ENCODE measurements at places on chromosomes 13 and 19.

DNA sequence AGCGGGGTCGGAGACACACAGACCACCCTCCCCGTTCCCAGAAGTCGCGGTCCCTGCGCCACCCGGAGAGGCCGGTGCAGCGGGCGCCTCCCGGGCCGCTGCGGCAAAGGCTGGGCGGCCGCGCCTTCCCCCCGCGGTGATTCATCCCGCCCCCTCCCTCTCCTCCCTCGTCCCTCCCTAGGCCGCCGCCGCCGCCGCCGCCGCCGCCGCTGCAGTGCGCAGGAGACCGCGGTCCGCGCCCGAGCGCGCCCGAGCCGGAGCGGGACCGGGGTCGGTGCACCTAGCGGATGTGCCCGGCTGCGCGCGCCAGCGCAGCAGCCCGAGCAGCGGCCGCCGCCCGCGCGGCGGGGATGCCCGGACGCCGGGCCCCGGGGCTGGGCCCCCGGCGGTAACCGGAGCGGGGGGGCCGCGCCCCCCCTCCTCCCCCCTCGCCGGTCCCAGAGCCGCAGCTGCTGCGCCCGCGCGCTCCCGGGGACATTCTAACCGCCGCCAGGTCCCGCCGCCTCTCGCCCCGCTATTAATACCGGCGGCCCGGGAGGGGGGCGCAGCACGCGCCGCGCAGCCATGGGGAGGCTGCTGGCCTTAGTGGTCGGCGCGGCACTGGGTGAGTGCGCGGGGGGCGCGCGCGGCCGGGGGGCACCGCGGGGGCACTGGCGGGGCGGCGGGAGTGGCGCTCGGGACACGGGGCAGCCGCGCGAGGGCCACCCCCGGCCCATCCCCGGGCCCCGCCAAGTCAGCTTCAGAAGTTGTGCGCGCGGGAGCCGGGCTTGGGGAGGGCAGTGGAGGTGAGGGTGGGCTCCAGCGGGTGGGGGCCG lies at the start of gene SCN1B:
Gene SCN1B (plus strand): TSS at position 214 of the 815 bp plus-strand sequence. CDS start 351 bp downstream, at position 565.
- no peak for DNase-seq

DNA sequence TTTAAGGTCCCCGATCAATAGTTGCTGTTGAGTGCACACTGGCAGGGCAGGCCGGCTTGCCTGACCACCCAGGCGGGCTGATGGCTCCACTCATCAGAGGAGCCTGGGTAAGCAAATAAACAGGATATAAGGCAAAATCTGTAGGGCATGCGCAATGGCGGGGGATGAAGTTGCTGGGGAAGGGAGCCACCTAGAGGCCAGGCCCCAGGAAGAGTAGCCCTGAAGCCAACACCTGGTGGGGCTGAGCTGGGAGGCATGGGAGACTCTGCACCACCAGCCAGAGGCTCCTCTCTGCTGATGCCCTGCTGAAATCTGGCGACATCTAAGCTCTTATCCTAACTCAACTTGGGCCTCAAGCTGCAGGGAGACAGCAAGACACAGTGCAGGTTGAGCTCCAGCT lies 324.3 kb downstream of the ZNF536 start:
- no peak for DNase-seq

- peak; percentile 96 for DNase-seq
Measured at GRCh38 chr19:41225238-41226052, 6.4 kb downstream of the AXL start.

- no peak for DNase-seq
Measured at GRCh38 chr13:82096256-82096655, 1755.3 kb upstream of the SPRY2 start.

- DNase-seq, result no peak
Measured at GRCh38 chr13:111027458-111028439, 87.4 kb upstream of the ARHGEF7 start.

- no peak for DNase-seq
Measured at GRCh38 chr13:80336776-80337287, 4.1 kb downstream of the SPRY2 start.

DNA sequence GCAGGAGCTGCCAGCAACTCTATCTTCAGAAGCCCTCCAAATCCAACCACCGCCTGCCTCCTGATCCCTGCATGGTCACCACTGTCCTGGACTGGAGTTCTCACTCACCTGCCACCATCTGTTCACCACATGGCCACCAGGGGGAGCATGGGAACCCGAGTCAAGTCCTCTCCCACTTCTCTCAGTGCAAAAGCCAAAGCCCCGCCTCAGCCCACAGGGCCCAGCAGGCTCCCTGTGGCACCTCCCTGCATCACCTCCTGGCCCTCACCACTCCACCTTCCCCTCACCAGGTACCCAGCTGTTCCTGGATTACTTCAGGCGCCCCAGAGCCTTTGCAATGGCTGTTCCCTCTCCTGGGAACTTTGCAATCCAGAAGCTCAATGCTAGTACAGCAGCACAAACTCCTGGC lies 5.3 kb downstream of the DHPS start:
- no peak for DNase-seq

- peak; percentile 79 for DNase-seq
Measured at GRCh38 chr13:23673354-23673753, 103.1 kb downstream of the TNFRSF19 start.

DNA sequence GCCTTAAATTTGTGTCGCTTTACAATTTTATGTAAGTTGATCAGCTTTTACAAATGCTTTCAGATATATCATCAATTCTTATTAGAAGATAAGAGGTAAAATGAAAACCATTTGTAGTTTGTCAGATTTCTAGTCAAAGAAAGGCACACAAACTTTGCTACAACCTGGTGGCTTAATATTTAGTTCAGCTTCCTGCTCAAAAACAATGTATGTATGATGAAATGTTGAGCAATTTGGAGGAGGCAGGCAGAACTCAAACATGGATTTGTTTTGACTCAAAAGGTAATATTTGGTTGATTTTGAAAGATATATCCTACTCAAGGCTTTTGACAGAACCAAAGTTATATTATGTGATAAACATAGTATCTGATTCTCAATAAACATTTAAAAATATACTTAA lies 24.2 kb downstream of the NEK5 start:
- DNase-seq, result no peak

DNA sequence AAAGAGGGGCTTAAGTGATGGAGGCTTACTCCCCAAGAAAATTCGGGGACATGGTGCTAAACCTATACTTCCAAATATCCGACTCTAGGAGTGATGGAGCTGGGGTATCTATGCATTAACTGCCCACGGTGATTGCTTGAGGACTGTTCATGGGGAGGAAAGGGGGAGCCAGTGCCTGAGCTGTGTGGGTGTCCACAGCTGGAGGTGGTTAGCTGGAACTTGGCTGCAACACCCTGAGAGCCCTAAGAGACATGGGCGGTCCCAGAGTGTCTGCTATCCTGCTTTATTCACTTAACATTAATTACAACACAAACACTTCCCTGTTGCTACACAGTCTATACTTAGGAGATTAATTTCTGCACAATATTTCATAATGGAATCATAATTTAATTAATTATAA lies 28.1 kb upstream of the POMP start:
- no peak for DNase-seq

- DNase-seq, result no peak
Measured at GRCh38 chr13:21573920-21574712, 29.9 kb downstream of the MICU2 start.

GRCh38 chr13:40161931-40162330 lies 504.5 kb downstream of the FOXO1 start:
- no peak for DNase-seq

- DNase-seq, result no peak
Measured at GRCh38 chr19:55257461-55258420, 1.1 kb downstream of the PPP6R1 start.

- no peak for DNase-seq
Measured at GRCh38 chr19:18502638-18503294, 19.1 kb downstream of the ELL start.

DNA sequence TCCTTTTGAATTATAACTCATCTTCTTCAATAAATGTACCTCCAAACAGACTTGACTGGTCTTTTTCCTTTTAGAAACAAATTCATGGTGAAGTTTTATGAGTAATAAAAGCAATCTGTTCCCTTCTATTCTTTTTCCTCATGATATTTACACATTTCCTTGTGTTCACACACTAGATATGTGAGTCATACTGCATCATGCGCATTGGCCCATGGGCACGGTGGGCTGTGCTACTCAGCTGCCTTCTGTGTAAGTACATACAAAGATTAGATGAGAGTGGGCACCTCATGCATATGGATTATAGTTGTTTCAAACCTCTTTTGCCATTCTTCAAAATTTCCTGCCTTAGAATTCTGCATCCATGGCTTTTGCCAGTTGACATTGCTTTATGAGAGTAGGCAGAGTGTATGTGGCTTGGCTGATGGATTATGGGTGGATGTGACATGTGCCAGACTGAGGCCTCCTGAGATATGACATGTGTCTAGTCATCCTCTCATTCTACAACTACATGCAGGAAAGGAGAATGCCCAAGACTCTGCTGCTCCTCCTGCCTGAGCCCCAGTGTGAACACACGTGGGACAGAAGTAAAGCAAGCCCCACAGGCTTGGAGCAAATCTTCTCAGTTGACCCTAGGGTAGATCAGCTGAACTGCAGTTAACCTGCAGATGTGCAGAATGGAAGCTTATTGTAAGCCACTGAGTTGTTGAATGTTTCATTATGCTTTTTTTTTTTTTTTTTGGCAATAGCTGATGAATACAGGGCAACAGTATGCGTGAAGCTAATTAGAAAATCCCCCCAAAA lies 109.9 kb downstream of the RBM26 start:
- DNase-seq, result no peak

GRCh38 chr19:6138066-6138465 lies 2.6 kb downstream of the ACSBG2 start:
- DNase-seq, result peak; percentile 50

- no peak for DNase-seq
Measured at GRCh38 chr13:34124666-34125306, 306.8 kb downstream of the RFC3 start.

DNA sequence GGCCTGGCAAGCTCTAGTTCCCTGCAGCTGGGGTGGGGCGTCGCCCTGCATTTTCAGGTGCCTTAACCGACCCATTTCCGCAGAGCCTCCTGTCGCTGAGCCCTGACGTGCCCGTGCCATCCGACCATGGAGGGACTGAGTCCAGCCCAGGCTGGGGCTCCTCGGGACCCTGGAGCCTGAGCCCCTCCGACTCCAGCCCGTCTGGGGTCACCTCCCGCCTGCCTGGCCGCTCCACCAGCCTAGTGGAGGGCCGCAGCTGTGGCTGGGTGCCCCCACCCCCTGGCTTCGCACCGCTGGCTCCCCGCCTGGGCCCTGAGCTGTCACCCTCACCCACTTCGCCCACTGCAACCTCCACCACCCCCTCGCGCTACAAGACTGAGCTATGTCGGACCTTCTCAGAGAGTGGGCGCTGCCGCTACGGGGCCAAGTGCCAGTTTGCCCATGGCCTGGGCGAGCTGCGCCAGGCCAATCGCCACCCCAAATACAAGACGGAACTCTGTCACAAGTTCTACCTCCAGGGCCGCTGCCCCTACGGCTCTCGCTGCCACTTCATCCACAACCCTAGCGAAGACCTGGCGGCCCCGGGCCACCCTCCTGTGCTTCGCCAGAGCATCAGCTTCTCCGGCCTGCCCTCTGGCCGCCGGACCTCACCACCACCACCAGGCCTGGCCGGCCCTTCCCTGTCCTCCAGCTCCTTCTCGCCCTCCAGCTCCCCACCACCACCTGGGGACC lies 1.2 kb downstream of the ZFP36 start:
- DNase-seq, result no peak

- DNase-seq, result no peak
Measured at GRCh38 chr19:19568802-19569756, 31.0 kb downstream of the CILP2 start.

- DNase-seq, result no peak
Measured at GRCh38 chr13:97932647-97933046, 20.8 kb upstream of the IPO5 start.

GRCh38 chr13:89878904-89879303 lies 1468.6 kb upstream of the MIR17HG start:
- DNase-seq, result no peak

DNA sequence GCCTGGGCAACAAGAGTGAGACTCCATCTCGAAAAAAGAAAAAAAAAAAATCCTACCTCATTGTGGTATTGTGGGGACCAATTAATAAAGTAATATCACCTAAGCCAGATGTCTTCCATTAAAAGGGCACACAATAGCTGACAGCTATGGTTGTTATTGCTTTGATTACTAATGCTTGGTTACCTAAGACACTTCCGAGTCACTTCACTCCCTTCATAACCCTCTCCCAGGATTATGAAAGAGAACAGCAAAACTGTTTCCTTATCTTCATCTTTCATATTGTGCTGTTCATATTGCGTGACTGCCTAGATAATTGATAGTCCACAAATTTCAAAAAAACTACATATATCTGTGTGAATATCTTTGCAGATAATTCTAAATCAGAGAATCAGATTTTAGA lies 10.3 kb upstream of the HSPH1 start:
- DNase-seq, result no peak

- DNase-seq, result no peak
Measured at GRCh38 chr19:51036519-51036918, 1.7 kb upstream of the KLK12 start.

DNA sequence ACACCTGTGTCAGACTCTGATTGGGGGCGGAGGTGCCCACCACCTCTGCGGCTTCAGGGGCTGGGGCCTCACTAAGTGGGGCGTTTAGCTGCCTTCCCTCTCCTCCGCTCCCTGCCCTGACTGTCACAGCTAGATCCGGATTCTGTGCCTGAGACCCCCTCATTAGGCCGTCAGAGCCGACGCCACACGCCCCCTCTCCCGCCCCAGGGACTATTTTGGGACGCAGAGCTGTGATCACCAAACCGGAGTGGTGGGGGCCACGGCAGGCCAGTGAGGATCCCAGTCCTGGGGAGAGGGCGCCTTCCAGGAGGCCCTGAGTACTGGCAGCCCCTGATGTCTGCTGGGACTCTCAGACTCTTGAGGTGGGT lies 762 bp downstream of the KANK3 start:
- no peak for DNase-seq

DNA sequence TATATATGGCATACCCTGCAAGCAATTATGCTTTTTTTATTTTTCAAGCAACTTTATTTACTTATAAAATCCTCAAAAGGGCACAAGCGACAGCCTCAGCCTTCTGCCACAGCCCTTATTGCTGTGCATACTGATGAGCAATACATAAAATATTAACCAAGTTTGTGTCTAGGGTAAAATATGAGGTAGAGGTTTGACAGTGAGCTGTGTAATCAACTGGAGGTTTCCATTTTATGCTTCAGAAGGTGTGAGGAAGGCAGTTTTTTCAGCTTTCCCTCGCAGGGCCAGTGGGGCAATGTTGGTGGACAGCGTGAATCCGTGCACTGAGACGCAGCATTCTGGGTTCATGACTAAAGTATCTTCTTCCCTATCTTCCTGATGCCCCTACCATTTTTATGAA lies 310.4 kb downstream of the IRS2 start:
- DNase-seq, result no peak

GRCh38 chr13:91357613-91358386 lies 10.3 kb downstream of the MIR17HG start:
- no peak for DNase-seq

DNA sequence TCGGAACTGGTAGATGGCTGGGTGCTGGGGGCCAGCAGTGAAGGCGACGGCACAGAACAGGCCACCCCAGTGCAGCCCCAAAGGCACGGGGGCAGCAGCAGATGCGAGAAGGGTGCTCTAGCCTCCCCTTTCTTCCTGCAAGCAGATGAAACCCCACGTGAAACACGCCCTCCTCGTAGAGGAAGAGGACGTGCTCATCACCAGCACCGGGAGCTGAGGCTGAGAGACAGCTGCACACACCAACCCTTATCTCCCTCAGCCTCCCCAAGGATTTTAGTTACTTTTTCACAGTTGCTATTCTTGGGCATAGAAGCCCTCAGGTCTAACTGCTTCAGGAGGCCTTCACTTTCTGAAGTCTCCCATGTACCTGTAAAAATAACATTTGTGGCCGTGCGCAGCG lies 11.9 kb downstream of the ZNF787 start:
- DNase-seq, result no peak

GRCh38 chr13:76697288-76697687 lies 188.9 kb downstream of the KCTD12 start:
- no peak for DNase-seq

- no peak for DNase-seq
Measured at GRCh38 chr13:22271903-22272302, 601.0 kb downstream of the FGF9 start.
